H7 (cell line): ENCODE measurements at places on chromosomes 7 and 10.
A peak's percentile ranks its signal among the peaks of the same experiment; 100 is the strongest.

- no peak for DNase-seq
These were observed 3.4 kb downstream of the STAM start for GRCh38 chr10:17647326-17647725.

DNA sequence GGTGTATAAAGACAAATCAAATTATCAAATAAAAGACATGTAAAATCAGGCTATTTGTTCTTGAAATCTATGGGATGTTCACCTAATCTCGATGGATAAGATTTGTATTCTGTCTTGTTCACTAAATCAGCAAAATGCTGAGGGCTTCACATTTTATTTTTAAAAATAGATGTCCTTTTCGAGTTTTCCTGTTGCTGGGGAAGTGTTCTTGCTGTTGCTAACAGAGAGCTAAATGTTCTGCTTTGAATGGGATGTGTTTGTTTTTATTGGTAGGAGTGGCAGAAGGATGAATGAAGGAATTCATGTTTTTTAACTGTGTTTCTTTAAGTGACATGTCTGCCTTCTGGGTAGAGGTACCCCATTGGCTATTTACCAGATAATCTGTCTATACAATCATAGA, 7.3 kb upstream of the SNX13 start:
- no peak for DNase-seq

DNA sequence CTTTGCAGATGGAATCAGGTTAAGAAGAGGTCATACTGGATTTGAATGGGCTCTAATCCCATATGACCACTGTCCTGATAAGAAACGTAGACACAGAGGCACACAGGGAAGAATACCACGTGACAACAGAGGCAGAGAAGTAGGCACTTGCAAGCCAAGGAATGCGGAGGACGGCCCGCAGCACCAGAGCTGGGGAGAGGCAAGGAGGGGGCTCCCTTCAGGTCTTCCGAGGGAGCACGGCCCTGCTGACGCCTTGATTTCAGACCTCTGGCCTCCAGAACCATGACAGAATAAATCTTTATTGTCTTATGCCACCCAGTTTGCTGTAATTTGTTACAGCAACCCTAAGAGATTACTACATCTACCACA, 44.7 kb upstream of the TMEM213 start:
- DNase-seq = peak; percentile 59

DNA sequence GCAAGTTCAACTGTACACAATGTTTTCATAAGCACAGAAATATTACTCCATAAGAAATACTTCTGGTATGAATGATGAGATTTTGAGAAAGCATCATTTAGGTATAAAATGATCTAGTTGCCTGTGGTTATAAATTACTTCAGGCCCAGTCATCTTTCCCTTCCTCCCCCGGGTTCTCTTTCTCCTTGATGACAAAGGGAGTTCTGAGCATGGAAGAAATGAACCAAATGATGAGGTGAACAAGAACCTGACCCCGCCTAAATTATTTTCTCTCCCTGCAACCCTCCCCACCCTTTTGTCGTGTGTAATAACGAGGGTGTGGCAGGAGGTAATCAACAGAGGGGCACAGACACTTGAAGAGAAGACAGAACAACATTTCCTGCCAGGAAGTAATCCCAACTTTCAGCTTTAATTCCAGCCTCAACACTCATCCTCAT, 319.6 kb upstream of the SP8 start:
- DNase-seq = no peak

GRCh38 chr10:1360558-1361164, 304.5 kb downstream of the WDR37 start:
- peak; percentile 84 for DNase-seq
